PC-9 (cell line): ENCODE measurements at places on chromosomes 6 and 20.

- no peak for DNase-seq
Observed at GRCh38 chr20:52193133-52193532, 1.6 kb upstream of the ZFP64 start.

- no peak for DNase-seq
Observed at GRCh38 chr6:31529329-31530150, 778 bp downstream of the MCCD1 start.

GRCh38 chr20:50014570-50015562 is 32.1 kb downstream of the SNAI1 start:
- DNase-seq, result no peak

- peak; percentile 87 for DNase-seq
Observed at GRCh38 chr20:44736170-44737021, 9.3 kb upstream of the KCNK15 start.

DNA sequence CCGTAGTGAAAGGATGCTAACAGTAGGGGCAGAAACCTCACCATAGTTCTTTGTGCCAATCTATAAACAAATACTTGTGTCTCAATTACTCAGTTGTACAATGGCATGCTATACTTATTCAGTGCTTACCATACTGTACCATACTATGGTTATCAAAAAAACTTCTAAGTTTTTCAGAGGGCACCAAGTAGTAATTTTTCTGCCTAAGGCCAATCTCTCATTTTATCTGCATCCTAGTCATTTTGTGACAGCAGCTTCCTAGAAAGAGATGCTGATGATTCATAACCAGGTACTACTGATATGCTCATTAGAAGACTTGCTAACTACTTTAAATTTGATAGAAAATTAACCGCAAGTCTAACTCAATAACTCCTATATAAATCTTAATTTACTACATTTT is 42.9 kb downstream of the TMEM244 start:
- no peak for DNase-seq

- no peak for DNase-seq
Observed at GRCh38 chr6:15358579-15359327, 112.9 kb downstream of the JARID2 start.

- DNase-seq, result no peak
Observed at GRCh38 chr20:53399592-53400335, 193.9 kb downstream of the ZNF217 start.

DNA sequence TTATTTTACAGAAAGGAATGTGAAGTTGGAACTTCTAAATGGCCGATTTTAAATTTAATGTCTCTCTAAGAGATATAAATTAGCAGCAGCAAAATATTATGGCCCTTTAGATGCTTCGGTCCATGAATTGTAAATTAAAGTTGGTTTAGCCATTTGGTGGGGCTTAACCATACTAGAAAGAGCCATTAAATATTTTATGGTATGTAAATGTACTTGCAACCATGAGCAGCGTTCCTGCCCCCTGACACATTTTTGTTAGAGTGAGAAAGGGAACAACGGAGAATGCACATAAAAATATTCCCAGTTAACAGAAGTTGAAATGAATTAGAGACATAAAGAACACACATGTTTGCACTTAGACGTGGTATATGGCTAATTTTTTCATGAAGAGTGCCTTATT is 237.9 kb downstream of the MYLK4 start:
- DNase-seq, result no peak

DNA sequence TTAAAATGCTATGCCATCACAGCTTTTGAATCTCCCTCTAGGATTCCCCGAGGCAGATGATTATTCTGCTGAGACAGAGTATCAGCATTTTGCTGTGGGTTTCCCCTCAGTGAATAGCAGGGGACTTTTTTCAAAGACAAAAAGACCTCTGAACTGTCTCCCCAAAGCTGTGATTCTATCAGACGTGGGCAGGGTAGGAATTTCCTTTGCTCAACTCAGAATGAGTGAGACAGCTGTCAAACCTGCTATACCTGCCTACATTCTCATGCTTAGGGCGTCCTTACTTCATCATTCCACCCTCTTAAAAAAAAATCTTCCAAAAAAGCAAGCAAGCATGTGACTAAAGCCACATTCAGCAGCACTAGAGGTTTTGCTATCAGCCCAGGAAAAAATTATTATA is 147.6 kb upstream of the FAM83B start:
- DNase-seq, result peak; percentile 87

GRCh38 chr6:5752391-5752680 is 254.4 kb downstream of the NRN1 start:
- no peak for DNase-seq

DNA sequence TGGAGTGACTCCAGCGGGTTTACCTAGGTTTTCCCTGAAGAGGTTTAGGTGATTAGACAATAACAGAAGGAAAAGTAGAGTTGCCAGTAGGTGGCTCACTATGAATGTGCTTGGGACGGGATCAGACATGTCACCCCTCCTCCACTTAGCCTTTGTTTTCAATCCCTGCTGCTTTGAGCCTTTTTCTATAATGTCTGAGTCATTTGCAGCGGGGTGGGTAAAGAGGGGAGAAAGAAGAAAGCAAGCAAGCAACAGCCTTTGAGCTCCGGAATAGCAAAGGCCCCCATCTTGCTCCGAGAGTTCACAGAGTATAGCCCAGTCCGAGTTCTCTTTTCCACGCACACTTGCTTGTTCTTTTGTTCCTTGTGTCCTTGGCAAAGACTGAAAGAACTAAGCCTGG is 129.1 kb downstream of the PACRG start:
- no peak for DNase-seq

DNA sequence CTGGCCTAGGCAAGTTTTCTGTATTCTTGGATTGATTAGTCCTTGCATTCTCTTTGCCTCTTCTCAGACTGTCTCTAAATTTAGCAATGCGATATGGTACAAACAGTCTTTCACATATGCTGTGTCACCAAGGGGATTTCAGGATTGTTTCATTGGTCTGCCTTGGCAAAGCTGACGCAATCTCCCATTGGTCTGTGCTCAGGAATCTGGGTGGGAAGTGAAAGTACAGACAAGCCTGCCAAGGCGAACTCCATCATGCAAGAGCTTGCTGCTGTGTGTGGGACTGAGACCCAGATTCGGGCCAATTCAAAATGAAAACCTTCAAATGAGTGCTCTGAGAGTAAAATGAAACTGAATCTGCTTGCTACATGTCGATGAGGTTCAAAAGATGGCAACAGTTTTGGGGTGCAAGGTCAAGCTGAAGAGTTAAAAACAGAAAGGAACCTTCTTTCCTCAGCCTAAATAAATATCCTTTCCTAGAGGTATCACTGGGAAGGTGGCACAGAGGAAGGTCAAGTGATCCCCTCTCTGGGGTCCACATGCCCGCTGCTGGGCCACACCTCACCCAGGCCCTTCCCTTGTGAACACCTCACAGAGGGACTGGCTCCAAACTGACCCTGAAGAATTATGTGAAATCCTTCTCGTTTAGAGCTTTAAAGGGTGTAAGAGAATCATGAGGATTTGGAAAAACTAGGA is 198.8 kb upstream of the PREP start:
- peak; percentile 58 for DNase-seq

DNA sequence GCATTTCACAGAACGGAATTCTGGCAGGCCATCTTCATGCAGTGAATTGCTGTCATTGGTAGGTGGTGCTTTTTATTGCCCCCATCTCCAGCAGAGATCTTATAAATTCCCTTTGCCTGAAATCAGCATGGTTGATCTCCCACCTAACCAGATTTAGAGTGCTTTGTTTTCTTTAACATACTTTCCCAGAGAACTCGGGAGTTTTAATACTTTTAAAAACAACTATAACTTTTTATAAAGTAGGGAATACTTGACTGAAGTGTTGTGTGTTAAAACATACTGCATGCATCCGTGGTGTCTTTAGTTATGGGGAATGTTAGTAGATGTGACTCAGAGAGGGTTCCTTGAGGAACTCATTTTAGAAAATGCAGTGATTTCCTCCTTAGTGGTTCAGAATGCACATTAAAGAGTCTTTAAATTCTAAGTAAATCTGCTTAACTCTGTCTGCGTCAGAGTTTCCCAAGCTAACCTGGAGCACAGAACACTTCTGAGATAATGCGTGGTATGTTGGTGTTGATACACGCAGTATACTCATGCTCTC is 54.9 kb downstream of the AKAP12 start:
- DNase-seq, result no peak

- DNase-seq, result peak; percentile 84
Observed at GRCh38 chr20:4135385-4136077, 120.2 kb upstream of the RNF24 start.

GRCh38 chr6:160420969-160421556 is 72.9 kb downstream of the SLC22A3 start:
- no peak for DNase-seq

GRCh38 chr6:51273228-51273961 is 454.7 kb downstream of the TFAP2B start:
- no peak for DNase-seq

DNA sequence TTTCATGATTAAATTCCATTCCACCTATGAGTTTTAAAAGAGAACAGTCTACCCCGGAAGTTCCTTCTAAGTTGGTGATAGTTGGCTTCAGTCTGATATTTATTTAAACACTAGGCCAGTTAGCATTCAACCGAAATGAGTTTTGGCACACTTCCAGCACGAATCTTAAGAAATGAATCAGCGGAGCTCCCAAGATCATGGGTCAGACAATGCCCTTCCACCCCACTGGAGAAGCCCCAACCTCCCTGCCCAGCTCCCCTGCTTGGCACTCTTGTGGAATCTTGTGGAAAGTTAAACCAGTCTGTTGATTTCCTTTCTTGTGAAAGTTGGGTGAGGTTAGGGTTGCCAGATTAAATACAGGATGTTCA is 64.3 kb downstream of the MKKS start:
- peak; percentile 41 for DNase-seq

GRCh38 chr6:157070403-157071107 is 252.8 kb downstream of the TMEM242 start:
- DNase-seq, result no peak

GRCh38 chr6:21437581-21437980 is 156.0 kb upstream of the SOX4 start:
- no peak for DNase-seq

DNA sequence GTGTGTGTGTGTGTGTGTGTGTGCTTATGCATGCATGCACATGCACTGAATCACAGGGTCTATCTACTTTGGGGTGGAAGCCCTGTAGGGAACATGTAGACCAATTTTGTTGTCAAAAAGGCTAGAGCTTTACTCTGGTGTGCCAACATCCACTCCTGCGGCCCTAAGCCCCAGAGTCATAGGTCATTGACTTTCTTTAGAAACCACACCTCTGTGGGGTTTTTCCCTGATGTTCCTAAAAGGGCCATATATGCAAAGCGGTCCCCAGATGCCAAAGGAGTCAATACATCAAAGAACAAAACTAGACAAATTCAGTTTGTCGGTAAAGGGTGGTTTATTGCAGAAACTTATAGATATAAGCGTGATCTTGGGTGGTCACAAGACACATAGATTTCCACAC is 29.8 kb upstream of the SLC2A12 start:
- DNase-seq, result no peak

DNA sequence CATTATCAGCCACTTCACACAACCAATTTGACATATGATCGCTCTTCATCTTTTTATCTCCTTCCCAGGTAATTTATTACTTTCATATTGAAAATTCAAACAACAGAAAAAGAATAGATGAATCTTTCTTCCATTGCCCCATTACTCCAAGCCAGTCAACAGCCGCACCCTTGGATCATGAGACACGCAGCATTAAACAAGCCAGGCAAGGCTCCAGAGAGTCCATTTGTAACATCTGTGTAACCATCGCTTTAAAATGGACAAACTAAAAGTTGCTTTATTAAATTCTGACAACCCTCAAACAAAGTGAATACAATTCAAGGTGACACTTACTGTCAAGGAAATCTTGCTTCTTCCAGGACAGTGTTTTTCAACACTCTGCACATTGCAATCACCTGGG is 200.3 kb downstream of the EPM2A start:
- DNase-seq, result no peak

GRCh38 chr6:92521553-92521952 is 897.8 kb downstream of the EPHA7 start:
- DNase-seq, result no peak
